ENCODE measurements at places on chromosomes 3 and 15. TPM values are rescaled to one million over a fixed set of nuclear protein-coding genes. Genes with fewer than 3 reads are reported as not detected.

Gene PROK2
- not detected for total RNA-seq

Gene CPNE4
- total RNA-seq, result not detected

Gene LNP1
- 5.8 TPM for total RNA-seq

Gene TM4SF1
- 287 TPM for total RNA-seq

Gene SCN11A
- total RNA-seq, result under 0.01 TPM

Gene APOD
- 0.11 TPM for total RNA-seq

Gene TPRG1
- total RNA-seq, result 1.8 TPM

Gene ZBTB20
- 17.4 TPM for total RNA-seq

Gene SI
- total RNA-seq, result not detected

Gene APH1B
- 20.4 TPM for total RNA-seq

Gene MAP6D1
- 2.5 TPM for total RNA-seq

Gene GOLGA8R
- 1.9 TPM for total RNA-seq

Gene GPR62
- total RNA-seq, result 0.12 TPM

Gene DGKG
- 6.3 TPM for total RNA-seq

Gene MRPL3
- total RNA-seq, result 164 TPM

Gene TMEM212
- not detected for total RNA-seq

Gene BSN
- total RNA-seq, result under 0.01 TPM
